ENCODE measurements at places on chromosomes 16 and 17.

GRCh38 chr17:80573701-80574100, 29.1 kb downstream of the RPTOR start:
- peak; percentile 31 for DNase-seq

DNA sequence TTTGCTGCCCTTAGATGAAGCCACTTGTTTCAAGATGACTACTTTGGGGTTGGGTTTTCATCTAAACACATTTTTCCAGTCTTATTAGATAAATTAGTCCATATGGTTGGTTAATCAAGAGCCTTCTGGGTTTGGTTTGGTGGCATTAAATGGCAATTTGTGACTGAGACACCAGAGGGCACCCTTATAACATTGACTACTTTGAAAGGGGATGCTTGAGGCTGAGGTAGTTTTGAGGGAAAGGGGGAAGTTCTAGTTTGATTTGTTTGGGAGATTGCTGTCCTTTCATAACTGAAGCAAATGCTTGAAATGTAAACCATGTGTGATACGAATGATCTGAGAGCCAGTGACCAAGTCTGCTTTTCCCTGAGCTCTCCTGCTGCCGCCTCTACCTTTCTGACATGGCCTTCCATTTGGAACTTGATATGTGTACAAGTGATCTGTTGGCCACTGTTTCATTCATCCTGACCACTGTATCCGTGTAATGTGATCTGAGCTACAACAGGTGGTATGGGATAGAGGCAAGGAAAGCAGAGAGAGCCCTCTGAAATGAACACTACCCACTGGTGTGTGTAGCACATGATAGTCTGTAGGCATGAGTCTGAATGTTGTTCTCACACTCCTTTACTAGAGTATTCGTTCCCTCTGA, 5.8 kb upstream of the RARA start:
- DNase-seq = peak; percentile 87

DNA sequence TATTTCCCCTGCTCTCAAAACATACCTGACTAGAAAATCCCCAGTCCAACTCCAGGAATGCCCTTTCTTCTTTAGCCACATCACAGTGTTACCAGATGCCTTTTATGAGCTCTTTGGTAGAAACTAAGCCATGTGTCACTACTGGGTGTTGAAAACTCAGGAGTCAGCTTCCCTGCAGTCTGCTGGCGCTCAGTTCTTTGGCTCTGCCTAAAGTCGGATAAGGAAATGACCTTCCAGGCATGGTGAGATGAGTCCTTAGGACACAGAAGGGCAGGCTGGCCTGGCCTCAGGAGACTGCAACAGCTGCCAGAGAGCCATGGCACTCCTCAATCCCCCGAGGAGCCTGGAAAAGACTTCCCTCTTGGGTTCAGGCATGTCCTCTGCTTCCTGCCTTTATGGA, 89.1 kb downstream of the CDH13 start:
- DNase-seq = no peak

- DNase-seq = peak; percentile 84
Observed at GRCh38 chr17:78915872-78916632, 9.1 kb downstream of the TIMP2 start.

DNA sequence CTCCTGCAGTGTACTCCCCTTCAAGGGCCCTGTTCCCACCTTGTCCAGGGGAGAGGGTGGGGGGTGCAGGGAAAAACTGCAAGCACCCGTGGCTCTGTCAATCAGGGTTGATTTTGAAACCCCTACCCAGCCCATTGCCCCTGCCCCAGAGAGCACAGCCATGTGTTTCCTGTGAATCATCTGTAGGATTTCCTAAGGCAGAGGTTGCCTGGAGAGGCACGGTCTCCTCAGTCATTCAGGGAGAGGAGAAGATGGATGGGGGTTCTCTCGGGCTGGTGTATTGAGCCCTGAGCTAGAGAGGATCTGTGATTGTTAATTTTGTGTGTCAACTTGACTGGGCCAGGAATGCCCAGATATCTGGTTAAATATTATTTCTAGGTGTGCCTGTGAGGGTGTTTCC, 3.5 kb upstream of the AGRP start:
- peak; percentile 64 for DNase-seq

DNA sequence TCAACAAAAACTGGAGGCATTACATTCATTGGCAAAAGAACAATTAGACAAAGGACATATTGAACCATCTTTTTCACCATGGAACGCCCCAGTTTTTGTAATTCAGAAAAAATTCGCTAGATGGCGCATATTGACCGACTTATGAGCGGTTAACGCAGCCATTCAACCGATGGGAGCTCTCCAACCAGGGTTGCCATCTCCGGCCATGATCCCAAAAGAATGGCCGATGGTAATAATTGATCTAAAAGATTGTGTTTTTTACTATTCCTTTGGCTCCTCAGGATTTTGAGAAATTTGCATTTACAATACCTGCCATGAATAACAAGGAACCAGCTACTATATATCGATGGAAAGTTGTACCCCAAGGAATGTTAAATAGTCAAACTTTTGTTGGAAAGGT, 21.4 kb downstream of the ALOX15B start:
- peak; percentile 92 for DNase-seq

DNA sequence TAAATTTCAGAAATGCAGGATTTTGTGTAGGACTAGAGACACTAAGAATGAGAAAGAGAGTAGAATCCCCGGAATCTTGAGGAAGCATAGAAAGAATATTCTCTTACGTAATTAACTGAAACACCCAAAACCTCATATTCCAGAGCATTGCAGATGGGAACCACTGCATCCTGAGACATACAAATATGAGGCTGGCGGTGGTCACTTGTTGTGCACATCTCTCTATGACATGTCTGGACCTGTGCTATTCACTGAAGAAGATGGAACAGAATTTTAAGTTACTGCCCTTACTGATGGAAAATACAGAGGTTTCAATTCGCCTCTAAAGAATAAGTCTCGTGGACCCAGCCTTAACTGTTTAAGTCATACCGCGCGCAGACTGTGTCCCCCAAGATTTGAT, 806 bp downstream of the RAD51C start:
- peak; percentile 9 for DNase-seq

DNA sequence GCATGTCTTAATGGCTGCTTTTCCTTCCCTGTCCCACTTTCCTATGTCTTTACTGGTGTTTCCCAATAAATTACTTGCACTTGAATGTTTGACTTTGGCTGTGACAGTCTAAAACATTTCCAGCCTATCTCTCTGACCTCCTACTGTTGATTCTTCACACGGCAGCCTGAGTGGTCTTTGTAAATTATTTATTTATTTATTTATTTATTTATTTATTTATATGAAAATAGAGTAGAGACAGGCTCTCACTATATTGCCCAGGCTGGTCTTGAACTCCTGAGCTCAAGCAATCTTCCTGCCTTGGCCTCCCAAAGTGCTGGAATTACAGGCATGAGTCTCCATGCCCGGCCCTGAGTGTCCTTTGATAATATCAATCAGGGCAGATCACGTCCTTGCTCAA, 28.4 kb upstream of the LYRM9 start:
- DNase-seq = no peak

DNA sequence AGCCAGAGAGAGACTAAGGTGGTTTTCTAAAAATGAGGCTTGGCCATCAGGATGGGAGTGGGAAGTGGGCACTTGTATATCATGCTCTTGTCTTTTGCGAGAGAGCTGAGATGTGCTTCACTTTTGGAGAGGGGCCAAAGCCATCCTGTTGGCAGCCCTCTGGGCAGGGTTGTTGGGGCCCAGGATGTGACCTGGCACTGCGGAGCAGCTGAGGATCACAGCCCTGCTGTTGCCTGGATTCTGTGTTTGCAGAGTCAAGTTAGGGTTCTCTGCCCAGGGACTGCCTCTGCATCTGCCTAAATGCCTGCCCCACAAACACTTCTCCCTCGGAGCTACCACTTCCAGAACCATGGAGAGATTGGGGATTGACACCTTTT, 71.2 kb downstream of the PLD6 start:
- DNase-seq = no peak

- DNase-seq = no peak
Observed at GRCh38 chr17:15000661-15001060, 264.5 kb downstream of the PMP22 start.

DNA sequence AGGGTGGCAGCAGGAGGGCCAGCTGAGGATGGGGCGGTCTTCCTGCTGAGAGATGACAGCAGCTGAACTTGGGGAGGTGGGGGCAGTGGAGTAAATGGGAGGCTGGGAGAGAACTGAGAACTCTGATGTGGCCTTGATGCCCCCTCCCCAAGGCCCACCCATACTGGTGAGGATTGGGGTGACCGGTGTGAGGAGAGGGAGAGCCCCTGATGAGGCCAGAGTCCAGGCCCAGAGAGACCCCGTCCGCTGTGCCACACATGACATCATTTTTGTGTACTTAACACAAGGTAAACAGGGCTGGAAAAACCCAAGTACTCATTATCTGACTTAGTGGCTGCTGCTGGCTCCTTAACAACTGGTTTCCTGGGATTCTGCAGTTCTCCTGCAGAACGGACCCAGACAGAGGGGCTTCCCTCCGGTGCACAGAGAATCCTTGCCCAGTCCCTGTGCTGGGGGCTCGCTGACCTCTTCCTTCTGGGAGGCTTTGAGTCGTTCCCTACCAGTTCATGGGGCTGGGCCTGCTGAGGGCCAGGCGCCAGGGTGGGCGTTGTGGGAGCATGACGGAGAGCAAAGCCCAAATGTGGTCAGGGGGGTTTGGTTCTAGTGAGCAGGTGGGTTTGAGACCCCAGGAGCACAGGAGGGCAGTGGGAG, 207.6 kb downstream of the RAB11FIP4 start:
- no peak for DNase-seq

DNA sequence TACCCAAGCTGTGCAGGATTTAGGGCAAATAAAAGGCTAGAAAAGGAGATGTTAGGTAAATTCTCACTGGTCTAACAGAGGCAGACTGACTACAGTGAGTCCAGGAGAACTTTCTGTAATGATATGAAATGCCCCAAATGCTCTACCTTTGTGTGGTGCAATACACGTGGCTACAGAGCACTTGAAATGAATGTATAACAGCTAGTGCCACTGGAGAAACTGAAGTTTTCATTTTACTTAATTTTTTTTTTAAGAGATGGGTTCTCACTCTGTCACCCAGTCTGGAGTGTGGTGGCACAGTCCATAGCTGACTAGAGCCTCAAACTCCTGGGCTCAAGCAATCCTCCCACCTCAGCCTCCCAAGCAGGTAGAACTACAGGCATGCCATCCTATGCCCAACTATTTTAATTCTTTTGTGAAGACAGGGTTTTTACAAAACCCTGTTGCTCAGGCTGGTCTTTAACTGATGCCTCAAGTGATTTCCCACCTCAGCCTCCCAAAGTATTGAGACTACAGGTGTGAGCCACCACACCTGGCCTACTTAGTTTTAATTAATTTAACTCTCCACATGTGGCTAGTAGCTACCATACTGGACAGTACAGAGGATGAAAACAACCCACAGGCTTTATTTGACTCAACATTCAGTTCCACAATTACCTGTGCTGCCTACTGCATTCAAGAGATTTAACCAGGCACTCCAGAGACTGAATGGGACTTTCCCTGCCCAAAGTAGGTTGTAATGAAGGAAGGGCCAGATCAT, 84.8 kb upstream of the PLEKHM1 start:
- DNase-seq = no peak

DNA sequence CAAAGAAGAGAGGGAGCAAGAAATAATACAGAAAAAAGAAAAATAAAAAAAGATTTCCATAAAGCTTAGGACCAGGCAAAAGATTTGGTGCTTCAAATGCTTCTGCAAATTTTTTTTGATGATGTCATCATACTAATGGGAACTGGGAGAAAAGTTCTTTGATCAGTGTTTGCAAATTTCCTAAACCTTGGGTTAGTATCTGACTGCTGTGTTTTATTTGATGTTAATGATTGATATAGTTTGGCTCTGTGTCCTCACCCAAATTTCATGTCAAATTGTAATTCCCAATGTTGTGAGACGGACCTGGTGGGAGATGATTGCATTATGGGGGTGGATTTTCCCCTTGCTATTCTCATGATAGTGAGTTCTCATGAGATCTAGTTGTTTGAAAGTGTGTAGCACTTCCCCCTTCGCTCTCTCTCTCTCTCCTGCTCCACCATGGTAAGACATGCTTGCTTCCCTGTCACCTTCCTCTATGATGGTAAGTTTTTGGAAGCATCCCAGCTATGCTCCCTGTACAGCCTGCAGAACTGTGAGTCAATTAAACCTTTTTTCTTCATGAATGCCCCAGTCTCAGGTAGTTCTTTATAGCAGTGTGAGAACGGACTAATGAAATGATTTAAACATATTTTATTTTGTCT, 72.6 kb downstream of the TMEM100 start:
- DNase-seq = peak; percentile 19

DNA sequence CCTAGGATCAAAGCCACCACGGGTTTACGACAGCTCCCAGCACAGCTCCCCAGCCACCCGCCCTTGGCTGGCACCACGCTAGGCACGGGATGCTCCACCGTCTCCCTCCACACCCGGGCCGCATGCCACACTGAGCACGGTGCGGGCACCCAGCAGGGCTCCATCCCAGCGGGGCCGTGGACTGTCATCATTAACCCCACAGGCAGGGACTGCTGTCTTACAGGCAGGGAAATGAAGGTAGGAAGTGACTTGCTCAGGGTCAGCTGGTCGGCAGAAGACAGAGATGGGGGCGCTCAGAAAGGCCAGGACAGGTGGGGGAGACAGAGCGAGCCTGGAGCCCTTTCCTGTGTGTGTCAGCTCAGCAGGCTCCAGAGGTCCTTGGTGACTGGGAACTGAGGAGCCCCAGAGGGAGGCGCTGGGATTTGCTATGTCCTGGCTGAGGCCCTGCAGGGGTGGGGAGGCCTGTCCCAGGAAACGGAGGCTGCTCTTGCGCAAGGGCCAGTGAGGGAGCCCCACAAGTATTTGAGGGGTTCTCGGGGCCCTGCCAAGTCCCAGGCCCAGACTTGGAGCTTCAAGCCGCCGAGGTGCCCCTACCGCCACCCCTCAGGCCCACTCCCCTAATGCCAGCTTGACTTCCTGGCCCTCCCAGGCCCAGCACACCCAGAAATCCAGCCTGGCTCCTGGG, 3.2 kb downstream of the UBALD1 start:
- DNase-seq = no peak

DNA sequence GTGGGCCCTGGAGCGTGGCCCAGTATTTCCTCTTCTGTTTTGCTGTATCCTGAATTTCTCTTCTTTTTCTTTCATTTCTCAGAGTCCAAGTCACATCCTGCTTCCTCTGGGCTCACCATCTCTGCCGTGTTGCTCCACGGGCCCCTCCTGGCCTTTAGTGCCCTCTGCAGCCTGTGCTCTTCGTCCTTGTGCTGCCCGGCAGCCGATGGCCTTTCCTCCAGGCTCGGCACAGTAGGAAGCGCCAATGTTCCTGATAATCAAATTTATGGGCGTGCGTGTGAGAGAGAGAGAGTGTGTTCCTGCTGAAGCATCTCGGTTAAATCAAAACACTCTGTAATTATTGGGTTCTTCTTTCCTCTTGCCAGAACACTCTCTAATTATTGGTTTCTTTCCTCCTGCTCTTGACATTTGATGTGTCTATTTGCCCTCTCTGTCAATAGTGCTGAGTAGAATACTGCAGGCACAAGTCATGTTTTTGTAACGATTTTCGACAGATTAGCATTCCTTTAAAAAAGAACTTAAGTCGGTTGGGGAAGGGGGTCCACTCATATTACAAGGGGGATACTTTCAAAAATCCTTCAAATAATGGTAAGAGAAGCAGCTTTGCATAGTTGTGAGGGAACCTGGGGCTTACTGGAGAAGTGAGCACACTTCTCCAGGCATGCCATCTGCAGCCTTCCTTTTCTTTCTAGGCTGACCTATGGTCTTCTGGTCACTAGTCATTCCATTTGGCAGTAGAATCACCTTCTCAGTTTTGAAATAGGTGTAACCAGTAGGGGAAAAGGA, 126.6 kb downstream of the RPTOR start:
- no peak for DNase-seq
